Effector CD4-positive, alpha-beta T cell (primary cell): ENCODE measurements at places on chromosomes 6 and 20.

GRCh38 chr6:87772597-87773530 is 70.8 kb upstream of the AKIRIN2 start:
- no peak for DNase-seq

DNA sequence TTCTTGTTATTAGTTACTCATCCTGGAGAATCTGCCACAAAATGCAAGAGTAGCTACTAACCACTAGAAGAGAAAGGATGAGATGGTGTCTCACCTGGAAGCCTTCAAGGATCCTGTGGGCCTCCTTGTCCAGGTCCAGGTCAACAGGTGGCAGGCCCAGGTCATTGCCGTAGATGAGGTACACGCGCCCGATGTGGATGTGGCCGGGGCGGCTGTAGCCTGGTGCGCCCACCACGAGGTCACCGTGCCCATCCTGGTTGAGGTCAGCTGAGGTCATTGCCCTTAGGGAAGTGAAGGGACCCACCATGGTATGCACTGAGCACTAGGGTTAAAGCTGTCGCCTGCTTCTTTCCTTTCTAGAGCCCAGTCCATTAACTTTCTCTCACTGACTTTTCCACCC is 35.5 kb downstream of the GPLD1 start:
- no peak for DNase-seq

- DNase-seq: no peak
These were observed 42.4 kb downstream of the PKHD1 start for GRCh38 chr6:52045033-52045432.

- DNase-seq: no peak
These were observed 20.4 kb downstream of the VNN1 start for GRCh38 chr6:132693478-132693877.

DNA sequence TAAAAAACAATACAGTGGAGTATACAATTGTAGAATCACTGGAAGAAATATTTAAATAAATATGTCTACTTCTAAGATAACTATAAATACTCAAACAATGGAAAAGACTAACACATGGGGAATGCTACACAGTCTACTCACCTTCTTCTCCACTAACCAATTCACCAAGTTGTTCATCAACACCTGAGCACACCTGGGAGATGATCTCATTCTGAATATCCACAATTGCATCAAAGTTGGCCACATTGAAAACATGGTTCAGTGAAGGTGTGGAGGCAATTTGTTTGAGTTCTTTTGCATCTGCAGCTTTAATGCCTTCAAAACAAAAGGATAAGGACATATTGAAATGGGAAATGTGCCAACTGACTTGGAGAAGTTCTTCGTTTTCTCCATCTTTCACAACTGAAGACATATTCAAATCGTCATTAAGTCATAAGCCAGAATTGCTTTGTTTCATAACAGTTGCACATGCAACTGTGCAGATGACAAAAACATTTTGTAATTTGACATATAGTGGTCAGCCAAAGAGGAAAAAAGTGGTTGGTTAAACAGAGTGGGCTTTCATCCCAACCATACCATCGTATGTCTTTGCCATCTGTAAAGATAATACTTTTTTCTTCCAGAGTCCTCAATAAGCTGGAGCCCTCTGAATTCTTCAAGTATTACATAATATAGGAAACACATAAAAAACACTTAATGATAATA is 17.5 kb downstream of the COL12A1 start:
- DNase-seq: no peak

GRCh38 chr6:128172752-128173682 is 272.2 kb upstream of the THEMIS start:
- DNase-seq: no peak

DNA sequence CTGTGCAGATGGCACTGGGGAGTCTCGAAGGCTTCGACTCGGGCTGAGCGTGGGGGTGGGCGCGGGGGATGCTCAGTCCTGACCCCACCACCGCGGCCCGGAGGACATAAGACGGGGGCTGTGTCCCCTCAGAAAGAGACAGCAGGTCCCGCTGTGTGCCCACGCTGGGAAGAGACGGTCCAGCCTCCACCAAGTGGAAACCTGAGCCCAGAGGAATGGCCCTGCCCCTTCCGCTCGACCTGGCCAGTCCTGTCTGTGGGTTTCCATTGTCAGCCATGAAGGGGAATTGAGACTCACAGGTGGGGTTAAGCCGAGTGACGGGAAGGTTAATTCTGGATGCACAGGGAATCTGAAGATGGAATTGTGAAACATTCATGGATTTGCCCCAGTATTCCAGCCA is 442.7 kb downstream of the PREX1 start:
- DNase-seq: no peak

DNA sequence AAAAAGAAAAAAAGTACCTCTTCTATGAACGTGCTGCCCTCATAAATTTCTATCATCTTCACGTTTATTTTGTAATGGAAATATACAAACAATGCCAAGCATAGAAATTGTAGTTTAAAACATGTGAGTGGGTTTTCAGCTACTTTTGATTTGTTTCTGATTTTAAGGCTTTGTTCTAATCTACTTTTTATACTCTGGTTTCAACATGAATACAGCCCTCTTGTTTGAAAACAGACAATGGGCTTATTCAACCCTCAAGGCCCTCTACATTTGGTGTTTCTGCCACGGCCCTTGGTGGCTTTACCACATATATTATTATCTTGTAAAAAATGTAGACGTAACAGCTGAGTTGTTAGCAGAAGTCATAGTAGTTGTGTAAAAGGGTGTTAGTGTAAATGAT is 153.9 kb downstream of the SOX4 start:
- DNase-seq: no peak

DNA sequence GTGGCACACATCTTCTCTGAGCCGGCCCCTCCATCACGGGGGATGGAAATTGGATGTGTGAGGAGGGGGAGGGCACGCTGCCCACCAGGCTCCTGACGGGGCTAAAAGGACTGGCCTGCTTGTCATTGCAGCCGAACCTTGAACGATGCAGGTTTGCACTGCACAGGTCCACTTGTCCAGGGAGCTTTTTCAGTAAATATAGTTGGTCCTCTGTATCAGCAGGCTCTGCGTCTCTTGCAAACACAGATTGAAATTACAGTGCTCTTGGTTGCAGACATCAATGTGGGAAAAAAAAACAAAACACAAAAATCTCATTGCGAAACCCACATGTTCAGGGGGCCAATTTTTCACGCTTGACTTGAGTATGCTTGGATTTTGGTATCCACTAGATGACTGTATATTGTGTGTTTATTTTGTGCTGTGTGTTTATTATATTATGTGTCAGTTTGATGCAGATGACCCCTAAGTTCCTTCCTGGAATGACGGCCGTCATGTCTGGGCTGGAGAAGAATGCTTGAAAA is 29.2 kb downstream of the ERMARD start:
- no peak for DNase-seq

DNA sequence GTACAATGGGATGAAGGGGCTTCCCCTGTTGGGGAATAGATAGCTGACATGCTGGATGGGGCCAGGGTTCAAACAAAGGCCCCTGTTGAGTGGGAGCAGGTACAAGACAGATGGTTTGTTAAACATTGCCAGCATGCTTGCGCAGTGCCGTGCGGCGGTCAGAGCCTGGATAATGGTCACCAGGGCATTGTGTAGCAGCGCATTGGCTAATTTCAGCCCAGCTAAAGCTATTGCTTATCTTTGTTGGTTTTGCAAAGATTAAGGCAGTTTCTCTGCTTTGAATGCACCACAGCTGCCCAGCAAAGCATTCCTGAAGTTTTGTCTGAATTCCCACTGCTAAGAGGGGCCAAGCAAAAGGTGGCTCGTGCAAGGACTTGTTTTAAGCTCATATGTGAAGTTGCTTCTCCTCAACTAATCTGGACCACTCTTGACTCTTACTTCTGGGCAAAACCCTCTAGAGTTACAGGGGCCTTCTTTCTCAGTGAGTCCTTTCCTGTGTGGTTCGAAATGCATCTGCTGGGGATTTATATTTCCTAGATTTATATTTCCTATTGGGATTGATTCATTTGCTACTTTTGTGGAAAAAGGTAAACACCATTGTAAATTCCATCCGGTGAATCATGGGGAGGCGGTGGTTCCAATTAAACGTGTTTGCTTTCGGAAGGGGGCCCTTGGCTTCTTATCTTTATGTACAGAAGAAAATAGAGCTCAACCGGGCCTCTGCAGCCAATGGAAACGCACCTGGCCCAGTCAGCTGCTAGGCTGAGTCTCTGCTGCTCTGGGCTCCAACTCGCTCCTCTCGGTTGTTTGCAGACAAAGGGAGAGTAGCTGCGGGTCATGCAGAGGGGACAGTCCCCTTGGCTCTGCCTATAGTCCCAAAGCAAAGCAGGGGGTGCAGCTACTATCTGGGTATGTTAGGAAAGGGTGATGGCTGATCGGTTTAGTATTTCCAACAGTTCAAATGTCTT is 72.1 kb downstream of the FOXA2 start:
- no peak for DNase-seq

DNA sequence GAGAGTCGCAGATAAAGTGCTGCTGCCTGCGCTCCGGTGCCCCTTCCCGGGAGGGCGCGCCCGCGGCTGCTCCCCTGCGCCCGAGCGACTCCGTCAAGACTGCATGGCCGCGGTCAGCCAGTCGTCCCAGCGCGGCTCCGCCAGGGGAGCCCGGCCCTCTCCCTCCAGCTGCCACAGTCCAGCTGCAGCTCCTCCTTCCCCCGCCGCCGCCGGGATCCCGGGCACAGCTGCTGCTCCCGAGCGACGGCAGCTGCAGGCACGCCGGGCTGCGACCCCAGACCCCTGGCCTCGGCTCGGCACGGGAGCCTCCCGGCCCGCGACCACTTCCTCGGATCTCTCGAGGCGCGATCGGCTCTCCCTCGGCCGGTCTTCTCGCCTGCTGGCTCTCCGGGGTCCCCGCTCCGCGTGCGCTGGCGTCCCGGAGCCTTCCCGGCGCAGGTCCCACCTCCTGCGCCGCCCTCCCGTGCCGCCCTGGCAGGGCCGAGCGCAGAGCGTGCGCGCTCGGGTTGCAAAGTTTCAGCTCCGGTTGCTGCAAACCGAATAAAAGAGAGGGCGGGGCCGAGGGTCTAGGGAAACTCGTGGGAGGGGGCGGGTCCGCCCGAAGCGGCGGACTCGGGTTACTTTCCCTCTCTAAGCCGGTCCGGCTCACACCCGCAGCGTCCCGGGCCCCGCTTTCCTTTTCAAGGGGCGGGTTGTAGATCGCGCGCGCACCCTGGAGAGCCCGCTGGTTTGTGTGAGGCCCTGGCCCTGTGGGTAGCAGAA is at the start of gene CNKSR3:
CNKSR3 (minus strand) TSS at position 542 of the 762 bp plus-strand sequence. CDS start 571 bp downstream, outside the sequence.
- no peak for DNase-seq

GRCh38 chr6:159981403-159982245 is 12.7 kb downstream of the IGF2R start:
- DNase-seq: peak; percentile 34

DNA sequence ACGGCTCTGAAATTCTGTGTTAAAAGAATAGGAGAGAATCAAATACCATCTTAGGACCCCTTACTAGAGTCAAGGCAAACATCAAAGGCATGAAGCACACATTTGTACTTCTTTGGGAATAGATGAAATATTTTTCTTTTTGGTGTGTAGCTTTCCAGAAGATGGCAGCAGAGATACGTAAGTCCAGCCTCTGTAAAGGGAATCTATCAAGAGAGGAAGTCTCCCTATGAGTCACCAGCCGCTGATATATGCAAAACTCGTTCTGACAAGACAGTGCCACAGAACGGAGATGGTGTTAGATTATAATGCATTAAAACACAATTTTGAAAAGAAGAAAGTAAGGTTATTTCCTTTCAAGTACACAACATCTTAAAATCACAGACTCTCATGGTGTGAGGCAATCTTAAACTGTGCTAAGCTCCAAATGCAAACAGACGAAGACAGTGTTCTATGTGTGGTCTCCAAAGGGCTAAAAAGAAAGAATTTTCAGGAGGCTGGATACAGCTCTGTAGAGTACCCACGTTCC is 120.0 kb upstream of the AGPAT4 start:
- peak; percentile 32 for DNase-seq

DNA sequence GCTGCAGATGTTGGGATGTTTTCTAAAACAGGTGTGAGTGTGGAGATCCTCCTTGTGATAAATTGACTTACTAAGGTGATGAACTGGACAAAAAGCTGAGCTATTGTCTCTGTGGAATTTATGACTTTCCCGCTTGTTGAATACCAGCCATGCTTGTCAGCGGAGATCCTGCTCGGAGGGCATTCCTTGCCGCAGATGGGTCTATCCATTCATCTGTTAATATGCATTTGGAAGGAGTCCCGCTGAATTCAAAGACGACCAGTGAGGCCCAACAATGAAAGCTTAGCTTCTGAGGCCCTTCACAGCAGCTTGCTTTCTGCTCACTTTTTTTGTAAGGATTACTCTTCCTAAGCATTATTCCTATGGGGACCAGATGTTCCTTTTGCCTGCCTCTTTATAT is 124.9 kb downstream of the TIAM2 start:
- DNase-seq: no peak

DNA sequence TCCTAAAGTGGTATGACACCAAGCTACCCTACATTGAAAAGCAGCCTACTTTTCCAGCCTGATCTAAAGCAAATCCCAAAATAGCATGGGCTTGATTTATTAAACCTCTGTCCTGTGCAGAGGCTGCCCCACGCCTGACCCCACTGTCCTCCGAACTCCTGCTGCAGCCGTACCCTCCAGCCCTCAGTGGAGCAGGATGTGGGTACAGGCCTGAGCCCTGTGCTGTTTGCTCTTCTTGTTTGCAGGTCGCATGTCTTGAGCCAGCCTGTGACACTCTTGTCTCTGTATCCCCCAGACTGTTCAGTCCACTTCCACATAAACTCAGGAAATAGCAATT is 61.2 kb downstream of the RPP40 start:
- DNase-seq: no peak

GRCh38 chr6:169986848-169987498 is 235.6 kb downstream of the ERMARD start:
- no peak for DNase-seq

DNA sequence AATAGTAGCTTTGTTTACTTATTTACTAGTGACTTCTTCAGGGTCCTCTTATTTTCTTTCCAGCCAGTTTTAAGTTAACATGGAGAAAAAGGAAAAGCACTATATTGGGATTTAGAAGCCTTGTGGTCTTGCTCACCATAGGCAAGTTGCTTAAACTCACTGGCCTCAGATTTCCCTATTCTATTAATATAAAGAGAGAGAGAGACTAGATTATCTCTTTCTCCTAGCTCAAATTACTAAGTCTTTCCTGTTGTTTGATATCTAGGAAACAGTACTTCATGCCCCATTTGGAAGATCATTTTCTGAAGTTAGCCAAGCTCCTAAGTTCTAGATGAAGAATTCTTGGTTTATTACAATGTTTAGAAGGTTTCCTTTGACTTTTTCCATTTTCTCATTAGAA is 32.5 kb downstream of the CTNNBL1 start:
- DNase-seq: no peak

DNA sequence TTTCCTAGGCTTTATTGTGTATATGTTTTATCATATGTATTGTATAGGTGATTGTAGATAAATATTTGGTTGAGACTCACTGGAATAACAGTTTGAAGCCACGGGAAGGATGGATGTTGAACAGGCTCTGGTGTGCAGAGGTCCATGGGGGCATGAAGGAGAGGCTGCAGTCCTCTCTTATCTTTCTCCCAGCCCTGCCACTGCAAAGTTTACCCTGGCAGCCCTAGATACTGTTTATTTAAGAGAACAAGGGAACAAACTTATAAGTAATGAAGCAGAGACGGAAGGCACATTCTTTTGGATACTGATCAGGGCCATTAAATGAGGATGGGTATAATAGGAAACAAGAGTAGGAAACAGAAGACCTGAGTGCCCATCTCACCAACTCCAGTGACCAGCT is 103.6 kb upstream of the SCGN start:
- DNase-seq: no peak

GRCh38 chr6:152748843-152749242 is 1.8 kb upstream of the VIP start:
- no peak for DNase-seq

- DNase-seq: no peak
These were observed 67.3 kb downstream of the DACT2 start for GRCh38 chr6:168252267-168252666.
